Esophagus squamous epithelium (tissue), 5 donors: ENCODE measurements at places on chromosomes 16 and 17.

DNA sequence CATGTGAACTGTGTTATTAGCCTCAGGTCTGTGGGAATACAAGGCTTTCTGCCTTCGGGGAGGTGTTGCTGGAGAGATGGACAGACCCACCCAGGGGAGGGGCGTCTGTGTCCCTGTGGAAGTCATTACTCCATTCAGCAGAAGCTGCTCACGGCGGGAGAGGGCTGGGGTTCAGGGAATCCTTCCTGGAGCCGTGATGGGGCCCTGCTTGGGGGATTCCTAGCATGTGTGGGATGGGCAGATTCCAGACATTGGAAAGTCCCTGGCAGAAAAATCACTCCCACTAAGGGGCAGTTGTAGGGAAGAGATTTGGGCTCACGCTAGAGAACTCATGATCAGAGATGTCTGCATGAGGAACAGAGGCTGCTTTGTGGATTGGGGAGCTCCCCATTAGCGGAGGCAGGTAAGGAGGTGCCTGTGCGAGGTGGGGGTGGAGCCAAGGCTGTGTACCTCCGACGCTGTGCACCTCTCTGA lies 56.3 kb upstream of the IL34 start:
- no peak for DNase-seq

GRCh38 chr17:49327835-49328784 lies 33.9 kb downstream of the ZNF652 start:
- no peak for DNase-seq

- no peak for DNase-seq
These were observed 41.9 kb downstream of the PIGL start for GRCh38 chr17:16258901-16259300.

- DNase-seq = no peak
These were observed 3.6 kb upstream of the SLC13A5 start for GRCh38 chr17:6716736-6717135.

GRCh38 chr17:5672815-5673430 lies 88.6 kb upstream of the NLRP1 start:
- DNase-seq = no peak

- DNase-seq = no peak
These were observed 30.4 kb downstream of the PPM1D start for GRCh38 chr17:60630352-60630751.

DNA sequence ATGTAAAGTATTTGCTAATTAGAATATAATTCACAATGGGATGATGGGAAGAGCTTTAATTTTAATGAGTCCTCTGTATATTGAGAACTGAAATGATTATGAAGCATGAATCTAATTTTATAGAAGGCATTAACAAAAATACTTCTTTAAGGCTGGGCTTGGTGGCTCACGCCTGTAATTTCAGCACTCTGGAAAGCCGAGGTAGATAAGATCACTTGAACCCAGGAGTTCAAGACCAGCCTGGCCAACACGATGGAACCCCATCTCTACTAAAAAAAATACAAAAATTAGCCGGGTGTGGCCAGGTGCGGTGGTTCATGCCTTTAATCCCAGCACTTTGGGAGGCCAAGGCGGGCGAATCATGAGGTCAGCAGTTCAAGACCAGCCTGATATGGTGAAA lies 12.0 kb downstream of the CDK12 start:
- no peak for DNase-seq

DNA sequence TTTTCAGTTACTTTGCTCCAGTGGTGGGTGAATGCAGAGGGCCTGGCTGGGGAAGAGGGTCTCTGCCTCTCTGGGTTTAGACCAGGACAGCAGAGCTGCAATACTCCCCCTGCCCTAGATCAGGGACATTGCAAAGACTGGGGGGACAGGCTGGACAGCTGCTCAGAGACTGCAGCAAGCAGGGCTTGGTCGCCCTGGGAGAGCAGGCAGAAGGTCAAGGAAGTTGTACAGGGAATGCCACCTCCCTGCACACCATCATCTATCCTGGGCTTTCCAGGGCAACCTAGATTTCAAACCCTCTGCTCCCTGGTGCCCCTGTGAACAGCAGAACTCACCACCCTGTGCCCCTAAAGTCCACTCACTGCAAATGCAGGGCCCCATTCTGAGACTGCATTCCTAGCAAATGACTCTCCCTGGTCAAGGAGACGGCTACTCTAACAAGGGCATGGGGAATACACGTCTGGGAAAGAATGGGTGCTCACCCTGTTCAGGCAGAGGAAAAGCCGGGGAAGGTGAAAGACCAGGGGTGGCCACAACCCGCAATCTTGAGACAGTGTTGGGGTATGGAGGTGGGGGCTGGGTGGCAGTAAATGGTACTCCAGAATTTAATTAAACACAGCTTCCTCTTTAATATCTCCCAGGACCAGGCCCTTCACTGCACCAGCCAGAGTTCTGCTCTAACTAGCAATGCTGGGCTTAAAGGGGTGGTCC lies 1.0 kb downstream of the KIFC3 start:
- no peak for DNase-seq

GRCh38 chr16:11260596-11260966 lies 4.6 kb upstream of the SOCS1 start:
- DNase-seq = no peak

DNA sequence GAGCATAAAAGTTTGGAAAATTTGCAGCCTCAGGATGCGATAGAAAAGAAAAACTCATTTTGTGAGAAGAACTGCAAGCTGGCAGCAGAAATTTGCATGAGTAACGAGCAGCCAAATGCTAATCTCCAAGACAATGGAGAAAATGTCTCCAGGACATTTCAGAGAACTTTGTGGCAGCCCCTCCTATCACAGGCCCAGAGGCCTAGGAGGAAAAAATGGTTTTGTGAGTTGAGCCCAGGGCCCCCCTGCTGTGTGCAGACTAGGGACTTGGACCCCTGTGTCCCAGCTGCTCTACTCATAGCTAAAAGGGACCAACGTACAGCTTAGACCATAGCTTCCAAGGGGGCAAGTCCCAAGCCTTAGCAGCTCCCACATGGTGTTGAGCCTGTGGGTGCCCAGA lies 34.3 kb downstream of the APPBP2 start:
- DNase-seq = no peak

GRCh38 chr16:4316108-4316863 lies 419 bp downstream of the GLIS2 start:
- DNase-seq = no peak

GRCh38 chr16:12341966-12342365 lies 365.4 kb downstream of the SNX29 start:
- no peak for DNase-seq

- no peak for DNase-seq
These were observed 26.4 kb upstream of the KSR1 start for GRCh38 chr17:27429666-27430382.

DNA sequence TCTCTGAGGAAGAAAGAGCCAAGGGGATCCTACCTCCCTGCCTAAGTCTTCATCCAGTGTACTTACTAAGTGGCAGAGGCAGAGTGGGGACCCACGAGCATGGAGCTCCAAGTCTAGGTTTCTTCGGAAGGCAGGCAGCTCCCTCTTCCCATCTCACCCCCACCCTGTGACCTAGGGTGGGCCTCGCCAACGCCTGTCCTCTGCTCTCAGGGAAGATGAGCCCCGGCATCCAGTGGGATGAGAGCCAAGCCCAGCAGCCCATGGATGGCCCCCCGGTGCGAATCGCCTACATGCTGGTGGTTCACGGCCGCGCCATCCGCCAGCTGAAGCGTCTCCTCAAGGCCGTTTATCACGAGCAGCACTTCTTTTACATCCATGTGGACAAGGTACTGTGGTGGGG lies 8.3 kb downstream of the XYLT2 start:
- DNase-seq = no peak

DNA sequence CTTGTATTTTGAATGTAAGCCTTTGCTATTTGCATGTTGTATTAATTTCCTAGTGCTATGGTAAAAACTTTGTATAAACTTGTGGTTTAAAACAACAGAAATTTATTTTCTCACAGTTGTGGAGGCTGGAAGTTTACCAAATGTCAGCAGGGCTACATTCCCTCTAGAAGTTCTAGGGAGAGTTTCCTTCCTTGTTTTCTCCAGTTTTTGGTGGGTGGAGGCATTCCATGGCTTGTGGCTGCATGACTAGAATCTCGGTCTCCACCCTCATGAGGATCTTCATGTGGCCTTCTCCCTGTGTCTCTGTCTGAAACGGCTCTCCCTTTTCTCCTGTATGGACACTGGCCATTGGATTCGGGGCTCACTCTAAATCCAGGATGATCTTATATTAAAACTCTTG lies 482.2 kb upstream of the GOT2 start:
- no peak for DNase-seq

- no peak for DNase-seq
These were observed 31.4 kb upstream of the GFOD2 start for GRCh38 chr16:67750466-67750865.

DNA sequence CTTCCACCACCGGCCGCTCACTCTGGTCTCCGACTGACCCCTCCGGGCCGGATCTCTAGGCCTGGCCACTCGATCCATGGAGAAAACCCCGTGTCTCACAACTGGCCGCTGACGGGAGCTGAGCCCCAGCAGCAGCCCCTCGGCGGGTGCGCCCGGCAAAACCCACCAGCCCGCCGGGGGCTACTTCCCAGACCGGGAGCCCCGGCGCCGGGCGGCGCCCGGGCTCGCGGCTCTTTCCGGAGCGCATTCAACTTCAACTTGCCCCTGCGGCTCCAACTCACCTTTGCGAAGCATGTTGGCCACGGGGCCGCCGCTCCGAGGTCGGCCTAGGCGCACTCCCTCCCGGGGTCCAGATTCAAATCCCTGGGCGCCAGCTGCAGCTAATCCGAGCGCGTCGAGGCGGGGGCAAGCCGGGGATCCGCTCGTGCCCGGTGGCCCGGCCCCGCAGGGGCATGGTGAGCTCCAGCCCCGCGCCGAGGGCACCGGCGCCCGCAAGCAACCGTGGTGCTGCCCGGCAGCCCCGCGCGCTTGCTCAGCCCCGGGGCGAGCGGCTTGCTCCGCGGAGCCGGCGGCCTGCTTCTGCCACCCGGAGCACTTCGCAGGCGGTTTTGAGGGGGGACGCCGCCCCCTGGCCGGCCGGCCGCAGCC lies 438 bp downstream of the RTN4RL1 start:
- no peak for DNase-seq

GRCh38 chr16:70778901-70779309 lies 22.1 kb downstream of the VAC14 start:
- DNase-seq = no peak

DNA sequence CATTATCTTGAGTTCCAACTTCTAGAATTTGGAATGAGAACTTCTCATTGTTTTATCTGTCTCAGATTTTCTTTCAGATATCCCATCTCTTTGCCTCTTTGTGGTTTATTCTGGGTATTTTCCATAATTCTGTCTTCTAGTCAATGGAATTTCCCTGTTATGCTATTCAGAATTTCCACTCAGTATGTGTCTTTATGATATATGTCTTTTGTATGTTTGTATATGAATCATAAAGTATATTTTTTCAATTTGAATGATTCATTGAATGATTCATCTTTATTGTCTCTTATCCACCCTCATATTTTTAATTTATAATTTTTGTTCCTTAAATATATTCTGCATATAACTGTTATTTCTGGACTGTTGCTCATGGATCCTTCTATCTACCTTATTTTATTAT lies 729.7 kb upstream of the GOT2 start:
- no peak for DNase-seq

- DNase-seq = no peak
These were observed 2.0 kb downstream of the AOC3 start for GRCh38 chr17:42853004-42853403.

DNA sequence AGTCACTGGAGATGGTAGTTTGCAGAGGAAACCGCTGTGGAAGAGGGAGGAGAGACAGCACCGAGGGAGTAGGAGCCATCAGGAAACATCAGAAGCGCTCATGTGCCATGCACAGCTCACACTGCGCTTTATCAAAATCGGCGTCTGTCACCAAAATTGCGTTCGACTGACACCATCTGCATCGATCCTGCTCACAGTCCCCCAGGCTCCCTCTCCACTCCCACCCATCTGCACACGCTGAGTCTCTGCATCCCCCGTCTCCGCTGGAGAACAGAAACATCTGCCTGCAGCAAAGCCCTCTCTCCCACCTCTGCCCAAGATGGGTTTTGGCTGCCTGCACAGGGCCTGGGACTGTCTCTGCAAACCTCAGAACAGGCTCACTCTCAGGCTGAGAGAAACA lies 187.5 kb upstream of the RPL38 start:
- DNase-seq = no peak

- no peak for DNase-seq
These were observed 29.4 kb downstream of the COPRS start for GRCh38 chr17:31829649-31830048.

- DNase-seq = no peak
These were observed 4.1 kb downstream of the PRCD start for GRCh38 chr17:76543826-76544545.

GRCh38 chr17:16106161-16106891 lies 106.7 kb downstream of the TTC19 start:
- no peak for DNase-seq

- DNase-seq = no peak
These were observed 857 bp downstream of the TMC8 start for GRCh38 chr17:78131172-78132083.

- no peak for DNase-seq
These were observed 12.6 kb upstream of the CEP20 start for GRCh38 chr16:15900901-15901500.

- no peak for DNase-seq
These were observed 8.0 kb downstream of the FLYWCH1 start for GRCh38 chr16:2919511-2920255.

- DNase-seq = no peak
These were observed 29.7 kb downstream of the ASIC2 start for GRCh38 chr17:33263396-33263795.

- no peak for DNase-seq
These were observed 7.8 kb upstream of the KIAA0513 start for GRCh38 chr16:85019659-85020245.

DNA sequence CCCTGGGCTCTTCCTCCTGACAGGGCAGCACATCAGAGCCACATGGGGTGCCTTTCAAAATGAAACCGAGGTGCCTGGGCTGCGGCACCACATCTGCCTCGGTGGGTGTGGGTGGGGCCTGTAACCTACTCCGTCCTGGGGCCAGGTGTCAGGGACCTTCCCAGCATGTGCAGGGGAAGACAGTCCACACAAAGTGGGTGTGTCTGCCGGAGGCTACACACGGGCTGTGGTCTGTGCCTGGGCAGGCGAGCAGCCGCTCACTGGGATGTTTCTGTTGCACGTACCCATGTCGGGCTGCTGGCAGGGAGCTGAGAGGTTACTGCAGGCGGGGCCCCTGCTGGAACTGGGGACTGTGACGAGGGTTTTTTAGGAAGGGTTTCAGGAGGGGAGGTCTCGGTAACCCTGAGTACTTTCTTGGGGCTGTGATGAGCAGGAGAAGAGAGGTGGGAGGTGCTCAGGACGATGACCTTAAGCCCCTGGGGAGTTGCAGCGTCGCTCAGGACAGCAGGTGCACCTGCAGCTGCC lies 351.2 kb downstream of the SEC14L1 start:
- DNase-seq = no peak

- no peak for DNase-seq
These were observed 12.2 kb upstream of the TERF2 start for GRCh38 chr16:69397821-69398521.
